Mesenteric fat pad (tissue), 1 donor: ENCODE measurements at places on chromosomes 11 and 22.
A peak's percentile ranks its signal among the peaks of the same experiment; 100 is the strongest.

GRCh38 chr11:70433966-70434812 is 35.9 kb downstream of the CTTN start:
- DNase-seq: no peak

DNA sequence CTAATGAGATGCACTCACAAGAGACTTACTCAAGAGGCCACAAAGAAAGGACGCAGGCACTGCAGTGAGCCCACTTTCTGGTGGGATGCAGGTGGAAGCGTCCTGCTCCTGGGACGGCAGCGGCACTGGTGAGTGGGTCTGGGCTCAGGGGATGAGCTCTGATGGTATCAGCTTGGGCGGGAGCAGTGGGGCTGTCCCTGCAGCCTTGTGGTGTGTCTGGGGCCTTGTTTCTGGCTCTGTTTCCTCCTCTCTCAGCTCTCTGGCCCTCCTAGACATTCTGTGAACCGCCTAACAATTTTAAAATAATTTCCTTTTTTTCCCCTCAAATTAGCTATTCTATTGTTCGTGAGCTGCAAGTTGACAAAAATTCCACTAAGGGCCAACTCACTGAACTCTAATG is 8.8 kb upstream of the ST14 start:
- no peak for DNase-seq

GRCh38 chr11:30281476-30282288 is 41.2 kb upstream of the ARL14EP start:
- DNase-seq: no peak

GRCh38 chr11:116513278-116513823 is 259.4 kb downstream of the BUD13 start:
- peak; percentile 67 for DNase-seq

GRCh38 chr11:98365190-98365589 is 655.6 kb upstream of the CNTN5 start:
- DNase-seq: no peak

GRCh38 chr11:29119116-29119515 is 897.7 kb downstream of the KCNA4 start:
- DNase-seq: no peak

DNA sequence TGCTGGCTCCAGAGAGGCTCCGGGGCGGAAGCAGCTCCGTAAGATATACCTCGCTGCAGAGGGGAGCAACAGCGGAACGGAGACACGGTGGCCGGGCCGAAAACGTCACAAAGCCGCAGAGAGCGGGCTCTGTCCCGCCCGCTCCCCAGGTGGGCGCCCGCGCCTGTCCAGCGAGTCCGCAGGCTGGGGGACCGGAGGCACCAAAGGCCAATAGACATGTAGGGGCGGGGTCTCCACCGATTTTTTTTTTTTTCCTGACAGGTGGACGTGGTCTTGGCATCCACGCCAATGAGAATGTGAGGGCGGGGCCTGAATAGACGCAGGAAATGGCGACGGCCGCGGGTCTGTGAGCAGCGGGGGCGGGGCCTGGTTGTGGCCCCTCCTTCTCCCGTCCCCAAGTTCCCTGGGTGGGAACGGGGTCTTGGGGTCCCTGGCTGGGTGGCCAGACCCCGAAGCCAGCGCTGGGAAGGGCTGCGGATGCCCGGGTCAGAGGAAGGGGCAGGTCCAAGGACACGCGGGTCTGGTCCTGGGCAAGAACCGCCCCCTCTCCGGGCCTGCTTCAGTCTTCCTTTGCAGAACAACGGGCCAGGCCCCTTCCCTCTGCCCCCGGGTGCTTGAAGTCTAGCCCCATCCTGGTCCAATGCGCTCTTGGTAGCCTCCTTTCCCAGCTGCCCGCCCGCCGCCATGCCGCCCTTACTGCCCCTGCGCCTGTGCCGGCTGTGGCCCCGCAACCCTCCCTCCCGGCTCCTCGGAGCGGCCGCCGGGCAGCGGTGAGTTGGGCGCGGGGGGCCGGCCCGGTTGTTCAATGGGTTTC is at the start of gene DNAJC4:
TSS of gene DNAJC4 (plus strand) at position 378 of the 814 bp plus-strand sequence. CDS start at position 685, 307 bp downstream.
- no peak for DNase-seq

DNA sequence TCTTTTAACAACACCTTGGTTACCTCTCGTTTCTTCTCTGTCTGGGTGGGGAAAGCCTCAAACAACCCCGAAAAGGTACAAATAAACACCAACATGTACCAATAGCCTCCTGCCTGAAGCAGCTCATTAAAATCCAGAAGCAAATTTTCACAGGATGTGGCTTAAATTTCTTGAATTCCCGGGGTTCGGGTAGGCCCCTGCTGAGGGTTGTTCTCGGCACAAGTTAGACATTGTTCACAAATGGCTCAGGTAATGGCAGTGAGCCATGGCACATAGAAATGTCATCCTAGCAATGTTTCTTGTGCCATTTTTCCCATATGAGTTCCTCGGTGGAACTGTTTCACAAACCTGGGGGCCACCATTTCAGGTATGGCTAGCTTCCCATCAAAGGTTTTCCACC is 19.7 kb upstream of the GLYATL1 start:
- DNase-seq: no peak

GRCh38 chr11:47467357-47467756 is 18.4 kb upstream of the RAPSN start:
- DNase-seq: peak; percentile 57

GRCh38 chr11:26865703-26866102 is 128.2 kb upstream of the FIBIN start:
- no peak for DNase-seq

- no peak for DNase-seq
Measured at GRCh38 chr11:15688351-15688792, 573.6 kb downstream of the INSC start.

GRCh38 chr11:27972522-27973170 is 135.3 kb downstream of the KIF18A start:
- DNase-seq: no peak

DNA sequence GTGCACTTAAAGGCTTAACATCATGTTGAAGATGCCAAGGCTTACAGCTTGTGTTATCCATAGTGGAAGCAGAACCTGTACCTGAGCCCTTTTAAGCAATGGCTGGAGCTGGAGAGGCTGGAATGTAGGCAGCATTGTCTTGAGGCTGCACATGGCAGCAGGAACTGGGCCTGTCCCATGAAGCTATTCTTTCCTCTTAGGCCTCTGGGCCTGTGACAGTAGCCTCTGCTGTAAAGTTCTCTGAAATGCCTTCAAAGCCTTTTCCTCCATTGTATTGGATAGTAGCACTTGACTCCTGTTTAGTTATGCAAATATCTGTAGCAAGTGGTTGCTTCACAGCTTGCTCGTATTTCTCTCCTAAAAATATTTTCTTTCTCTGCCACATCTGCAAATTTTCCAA is 127.4 kb upstream of the ANO5 start:
- DNase-seq: no peak

DNA sequence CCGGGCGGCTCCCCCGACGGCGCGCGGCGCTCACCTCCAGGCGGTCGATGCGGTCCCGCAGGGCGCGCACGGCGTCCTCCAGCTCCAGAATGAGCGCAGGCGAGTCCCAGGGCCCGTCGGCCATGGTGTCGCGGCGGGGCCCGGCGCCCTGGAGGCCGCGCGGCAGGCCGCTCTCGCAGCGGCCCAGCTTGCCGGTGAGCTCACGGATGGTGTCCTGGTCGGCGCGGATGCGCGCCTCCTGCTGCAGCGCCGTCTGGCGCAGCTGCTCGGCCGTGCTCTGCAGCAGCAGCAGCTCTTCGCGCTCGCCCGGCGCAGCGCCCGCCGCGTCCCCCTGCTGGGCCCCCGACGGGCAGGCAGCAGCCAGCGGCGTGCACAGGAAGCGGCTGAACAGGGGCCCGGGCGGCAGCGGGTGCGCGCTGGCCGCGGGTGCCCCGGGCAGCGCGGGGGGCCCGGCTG is 599 bp downstream of the NPTXR start:
- DNase-seq: no peak

DNA sequence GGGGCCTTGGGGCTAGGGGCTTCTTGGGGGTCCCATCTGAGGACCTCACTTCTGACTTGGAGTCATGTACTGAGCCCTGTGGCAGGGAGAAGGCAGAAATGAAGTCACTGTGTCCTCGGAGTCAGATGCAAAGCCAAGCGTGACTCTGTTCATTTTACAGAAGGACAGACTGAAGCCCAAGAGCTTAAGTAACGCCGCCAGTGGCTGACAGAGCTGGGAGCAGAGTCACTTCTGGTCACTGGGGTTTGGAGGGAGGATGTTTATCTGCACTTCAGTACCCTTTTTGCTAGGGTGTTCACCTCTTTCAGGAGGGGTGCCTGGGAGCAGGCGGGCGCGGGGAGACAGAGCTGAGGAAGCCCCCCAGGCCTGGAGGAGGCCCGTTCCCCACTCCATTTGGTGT is 10.7 kb downstream of the CD6 start:
- DNase-seq: no peak

GRCh38 chr11:73288192-73288872 is 16.2 kb downstream of the P2RY6 start:
- DNase-seq: no peak
